ENCODE measurements at places on chromosomes 3 and 15.

DNA sequence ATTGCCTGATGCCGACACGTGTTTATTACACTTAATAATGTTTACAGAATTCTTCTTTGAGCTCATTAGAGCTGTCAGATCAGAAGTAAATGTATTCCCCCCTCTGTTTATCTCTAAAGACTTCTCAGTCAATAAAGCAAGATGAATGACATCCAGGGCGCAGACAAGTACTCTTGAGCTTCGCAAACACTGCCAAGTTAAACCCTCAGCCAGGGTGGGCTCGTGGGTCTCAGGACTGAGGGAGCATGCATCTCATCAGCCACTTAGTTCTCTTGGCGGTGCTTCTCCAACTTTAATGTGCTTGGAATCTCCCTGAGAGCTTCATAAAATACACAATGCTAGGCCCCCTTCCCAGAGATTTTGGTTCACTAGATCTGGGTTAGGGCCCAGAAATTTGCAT, 333.9 kb upstream of the THRB start:
- no peak for DNase-seq

DNA sequence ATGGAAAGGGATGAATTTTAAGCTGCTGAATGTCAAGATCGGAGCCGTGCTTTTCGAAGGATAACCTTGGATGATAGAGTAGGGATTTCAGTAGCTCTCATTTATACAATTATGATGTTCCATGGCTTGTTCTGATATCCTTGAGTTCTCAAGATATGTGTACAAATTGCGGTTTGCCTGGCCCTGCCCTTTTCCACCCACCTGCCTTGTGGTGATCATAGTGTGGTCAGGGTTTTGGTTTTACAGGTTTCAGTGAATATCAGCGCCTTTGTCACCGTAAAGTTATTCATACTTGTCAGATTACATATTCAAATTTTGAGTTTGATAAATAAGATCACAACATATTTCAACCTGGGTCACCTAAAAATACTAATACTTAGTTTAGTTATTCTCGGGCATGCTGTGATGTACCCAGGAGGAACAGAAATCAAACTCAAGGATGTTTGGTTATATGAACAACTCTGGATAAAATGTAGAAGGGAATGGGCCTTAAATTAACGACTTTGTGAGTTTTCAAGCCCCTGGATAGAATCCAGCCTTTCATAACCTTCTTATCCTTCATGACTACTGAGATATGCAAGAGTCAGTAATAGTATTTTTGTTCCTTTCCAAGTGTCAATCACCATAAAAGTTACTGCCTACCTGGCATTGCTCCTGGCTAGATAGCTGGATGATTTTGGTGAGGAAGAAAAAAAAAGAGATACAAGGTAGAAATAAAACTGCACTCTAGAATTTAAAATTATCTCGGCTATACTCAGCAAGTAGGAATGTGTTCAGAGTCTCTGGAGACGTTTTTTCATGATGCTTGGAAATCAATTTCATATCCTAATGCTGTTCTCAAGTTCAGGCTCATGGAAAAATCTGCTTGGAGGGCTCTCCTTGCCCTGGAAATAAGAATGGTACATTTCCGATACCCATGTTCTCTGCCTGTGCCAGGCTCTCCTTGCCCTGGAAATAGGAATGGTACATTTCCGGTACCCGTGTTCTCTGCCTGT, 209.2 kb upstream of the TPRG1 start:
- no peak for DNase-seq

- no peak for DNase-seq
Observed at GRCh38 chr15:89803941-89804800, 10.5 kb downstream of the ANPEP start.

DNA sequence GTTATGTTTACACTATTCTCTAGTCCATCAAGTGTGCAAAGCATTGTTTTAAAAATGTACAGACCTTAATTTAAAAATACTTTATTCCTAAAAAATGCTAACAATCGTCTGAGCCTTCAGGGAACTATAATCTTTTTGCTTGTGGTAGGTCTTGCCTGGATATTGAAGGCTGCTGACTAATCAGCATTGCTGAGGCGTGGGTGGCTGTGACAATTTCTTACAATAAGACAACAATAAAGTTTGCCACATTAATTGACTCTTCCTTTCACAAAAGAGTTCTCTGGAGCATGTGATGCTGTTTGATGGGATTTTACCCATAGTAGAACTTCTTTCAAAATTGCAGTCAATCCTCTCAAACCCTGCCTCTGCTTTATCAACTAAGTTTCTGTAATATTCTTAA, 384.0 kb upstream of the TGFBR2 start:
- DNase-seq: no peak

- DNase-seq: no peak
Observed at GRCh38 chr3:15919971-15920370, 122.2 kb upstream of the ANKRD28 start.

DNA sequence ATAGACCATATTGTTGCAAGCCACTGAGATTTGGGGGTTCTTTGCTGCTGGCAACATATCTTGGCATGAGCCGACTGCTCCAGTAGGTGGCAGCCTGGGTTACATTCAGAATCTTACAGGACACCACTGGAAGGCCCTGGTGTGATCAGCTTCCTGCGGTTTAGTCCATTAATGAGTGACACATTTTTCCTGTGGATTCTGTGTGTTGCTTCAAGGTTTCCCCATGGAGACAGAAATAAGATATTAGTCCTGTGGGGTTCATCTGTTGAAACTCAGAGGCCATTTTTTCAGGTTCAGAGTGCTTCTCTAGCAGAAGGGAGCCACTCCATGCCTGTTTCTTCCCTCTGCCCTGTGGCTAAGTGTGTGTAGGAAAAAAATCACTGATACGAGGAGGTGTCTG, 116.2 kb downstream of the MFSD1 start:
- DNase-seq: no peak

Data from GM06990 (cell line).